ENCODE measurements at places on chromosomes 3 and 15. TPM values are rescaled to one million over a fixed set of nuclear protein-coding genes. Genes with fewer than 3 reads are reported as not detected.

DNA sequence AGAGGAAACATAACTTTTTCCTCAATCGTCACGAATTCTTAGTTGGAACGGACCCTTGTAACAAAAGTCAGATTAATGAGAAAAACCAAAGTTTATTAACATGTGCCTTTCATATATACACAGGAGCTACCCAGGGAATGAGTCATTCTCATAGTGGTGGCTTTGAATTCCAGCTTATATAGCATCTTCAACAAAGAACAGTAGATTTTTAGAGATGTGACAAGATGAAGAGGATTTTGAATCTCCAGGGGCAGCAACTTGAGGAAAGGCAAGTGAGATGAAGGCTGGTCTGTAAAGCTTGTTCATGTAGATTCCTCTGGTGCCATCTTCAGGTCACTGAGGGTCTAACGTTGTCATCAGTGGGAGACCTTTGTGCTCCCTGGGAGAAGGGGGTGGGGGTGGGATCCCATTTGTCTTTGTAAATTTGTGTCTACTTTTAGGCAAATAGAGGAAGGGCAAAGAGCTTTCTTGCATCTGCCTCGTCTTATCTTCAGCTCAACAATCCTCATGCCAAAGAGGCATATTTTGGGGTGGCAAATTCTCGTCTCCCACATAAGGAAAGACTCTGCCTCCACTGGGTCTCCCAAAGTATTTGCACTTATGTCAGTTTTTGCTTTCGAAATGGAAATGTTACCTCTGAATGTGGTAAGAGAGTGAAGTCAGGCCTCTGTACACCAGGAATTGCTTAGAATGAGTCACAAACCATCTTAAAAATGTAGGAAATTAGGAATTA lies 29.5 kb downstream of the CLEC3B start:
- no peak for DNase-seq

- DNase-seq: no peak
Observed at GRCh38 chr3:57999417-58000115, 8.7 kb upstream of the FLNB start.

DNA sequence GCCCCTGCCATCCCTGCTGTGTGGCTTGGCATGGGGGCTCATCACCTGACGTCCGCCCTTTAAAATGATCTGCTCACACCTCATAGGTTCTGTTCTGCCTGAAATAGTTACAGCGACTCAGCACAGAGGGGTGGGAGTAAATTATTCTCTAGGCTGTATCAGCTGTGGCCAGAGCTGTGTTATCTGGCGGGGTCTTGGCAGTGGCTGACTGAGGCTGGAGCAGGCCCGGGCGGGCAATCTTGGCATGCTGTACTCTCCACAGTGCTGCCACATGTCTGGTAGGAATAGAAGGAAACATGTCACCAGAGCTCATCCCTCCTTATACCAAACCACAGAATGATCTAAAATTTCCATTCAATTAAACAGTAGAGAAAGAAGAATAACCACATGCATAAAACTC lies 499.9 kb upstream of the LMCD1 start:
- no peak for DNase-seq

GRCh38 chr15:70328679-70329115 lies 231.0 kb upstream of the TLE3 start:
- DNase-seq: no peak

The PIERCE2 gene
- not detected for total RNA-seq

The B3GALNT1 gene
- total RNA-seq: 2.7 TPM

The HIGD2B gene
- total RNA-seq: 0.22 TPM

All from activated T-cell treated with anti-CD3 and anti-CD28 coated beads, Interleukin-2, amount 50 U/mL, for 72 hours (primary cell).